ENCODE measurements at places on chromosomes 3 and 15. TPM values are rescaled to one million over a fixed set of nuclear protein-coding genes. Genes with fewer than 3 reads are reported as not detected.

DNA sequence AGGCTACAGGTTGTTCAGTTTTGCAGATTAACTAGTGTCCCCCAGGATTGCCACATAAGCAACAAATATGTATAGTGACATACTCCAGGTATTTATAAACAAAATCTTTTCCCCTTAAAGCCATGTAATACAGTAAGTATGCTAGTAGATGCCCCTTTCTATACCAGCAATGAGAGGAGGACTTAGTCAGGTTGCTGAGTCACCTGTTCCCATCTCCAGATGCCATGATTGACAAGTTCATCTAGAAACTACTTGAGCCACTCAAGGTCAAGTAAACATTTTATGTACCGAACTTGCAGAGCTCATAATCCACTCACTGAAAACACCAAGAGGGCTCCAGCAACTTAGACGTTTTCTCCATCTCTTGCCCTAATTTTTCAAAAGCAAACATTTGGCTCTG lies 18.2 kb downstream of the SLC9A9 start:
- no peak for DNase-seq

DNA sequence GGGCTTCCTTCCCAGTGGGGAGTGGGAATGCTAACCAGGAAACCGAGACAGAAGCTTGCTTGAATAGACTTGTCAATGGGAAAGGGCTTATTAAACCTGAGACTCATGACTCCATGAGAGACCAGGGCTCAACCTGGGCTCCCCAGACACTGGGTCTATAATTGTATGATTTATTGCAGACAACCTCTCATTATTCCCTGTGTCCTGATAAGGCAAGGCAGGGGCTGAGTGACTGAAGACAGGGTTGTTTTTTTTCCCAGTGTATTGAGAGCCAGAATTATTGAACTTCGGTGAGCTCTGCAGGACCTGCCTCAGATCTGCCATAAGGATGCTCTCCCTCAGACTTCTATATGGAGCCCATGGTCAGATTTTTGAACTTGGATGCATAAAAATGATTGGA lies 79.5 kb upstream of the KLHL25 start:
- DNase-seq, result no peak

GRCh38 chr15:92915766-92916435 lies 15.8 kb downstream of the CHD2 start:
- DNase-seq, result no peak

DNA sequence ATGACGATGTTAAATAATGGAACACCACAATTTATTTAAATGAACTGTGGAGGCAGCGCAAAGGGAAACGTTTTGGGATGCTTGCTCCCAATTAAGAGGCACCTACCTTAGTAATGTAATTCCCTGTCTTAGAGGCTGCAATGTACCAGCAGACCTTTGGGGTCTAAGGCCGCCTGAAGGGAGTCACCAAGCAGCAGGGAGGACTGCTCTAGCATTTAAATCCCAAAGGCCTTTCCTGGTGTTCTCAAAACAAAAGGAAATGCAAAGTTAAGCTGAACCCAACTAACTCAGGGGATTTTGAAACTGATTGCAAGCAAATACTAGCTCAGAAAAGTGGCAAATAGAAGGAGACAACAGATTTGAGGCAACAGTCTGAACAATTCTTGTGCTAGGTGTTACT lies 510.8 kb downstream of the GABRG3 start:
- no peak for DNase-seq

DNA sequence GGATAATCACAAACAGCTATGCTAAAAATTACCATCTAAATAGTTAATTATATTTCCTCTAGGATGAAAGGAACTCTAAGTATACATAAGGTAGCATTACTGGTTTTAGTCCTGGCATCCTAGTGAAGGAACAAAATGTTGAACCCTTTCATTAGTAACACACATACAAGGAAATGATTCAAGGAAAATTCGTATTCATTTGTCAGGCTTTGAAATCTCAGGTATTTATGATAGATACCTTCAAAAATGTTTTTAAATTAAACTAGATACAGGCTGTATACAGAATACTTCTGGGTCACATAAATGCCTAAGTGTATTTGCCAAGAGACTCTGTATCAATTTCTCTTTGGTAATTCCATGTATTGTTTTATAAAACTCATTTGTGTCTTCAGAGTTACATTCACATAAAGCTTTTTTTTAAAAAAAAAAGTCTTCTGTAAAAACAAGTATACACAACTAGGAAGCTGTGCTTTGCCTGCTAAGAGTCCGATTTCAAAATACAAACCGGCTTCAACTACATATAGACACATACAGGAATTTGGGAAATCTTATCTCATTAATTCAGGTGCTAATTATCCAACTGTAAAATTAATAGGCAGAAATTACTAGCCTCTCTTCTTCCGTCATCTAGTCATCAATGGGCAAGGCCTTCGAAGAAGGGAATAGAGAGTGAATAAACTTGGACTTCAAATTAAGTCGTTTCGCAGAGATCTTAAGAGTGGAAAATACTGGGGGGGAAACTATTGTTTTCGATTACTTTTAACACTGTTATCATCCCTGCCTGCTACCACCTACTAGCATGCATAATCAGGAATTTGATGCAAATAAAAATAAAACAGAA lies 1.3 kb downstream of the SECISBP2L start:
- no peak for DNase-seq

DNA sequence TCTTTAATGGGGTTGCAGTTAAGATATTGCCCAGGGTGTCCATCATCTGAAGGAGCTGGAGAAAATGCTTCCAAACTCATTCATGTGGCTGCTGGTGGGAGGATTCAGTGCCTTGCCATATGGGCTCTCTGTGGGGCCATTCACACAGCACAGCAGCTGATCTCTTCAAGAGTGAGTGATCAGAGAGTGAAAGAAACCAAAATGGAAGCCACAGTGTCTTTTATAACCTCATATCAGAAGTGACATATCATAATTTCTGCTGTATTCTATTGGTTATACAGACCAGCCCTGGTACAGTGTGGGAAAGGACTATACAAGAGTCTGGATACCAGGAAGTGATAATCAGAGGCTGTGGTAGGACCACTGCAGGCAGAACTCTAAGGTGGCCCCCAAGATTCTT lies 33.6 kb downstream of the HHLA2 start:
- DNase-seq, result no peak

- DNase-seq, result no peak
Measured at GRCh38 chr15:38024293-38025091, 90.1 kb downstream of the TMCO5A start.

GRCh38 chr15:68158046-68158628 lies 47.0 kb downstream of the CALML4 start:
- peak; percentile 42 for DNase-seq

DNA sequence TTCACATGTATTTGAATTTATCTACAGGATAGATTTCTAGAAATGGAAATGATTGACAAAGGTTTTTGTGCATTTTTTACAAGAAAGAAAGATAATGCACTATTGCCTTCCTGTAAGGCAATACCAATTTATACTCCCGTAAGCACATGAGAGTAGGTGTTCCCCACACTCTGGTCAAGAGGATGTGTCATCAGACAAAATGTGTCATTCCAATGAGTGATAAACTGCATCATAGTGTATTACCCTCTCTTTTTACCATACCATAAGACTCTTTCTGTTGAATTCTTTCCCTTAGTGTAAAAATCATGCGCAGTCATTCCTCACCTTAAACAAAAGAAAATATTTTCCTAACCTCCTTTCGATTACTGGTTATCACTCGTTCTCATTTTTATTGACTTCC lies 251.0 kb downstream of the ROBO1 start:
- no peak for DNase-seq

GRCh38 chr3:156151824-156152428 lies 31.5 kb downstream of the KCNAB1 start:
- DNase-seq, result peak; percentile 85

- DNase-seq, result no peak
Measured at GRCh38 chr15:47364230-47365141, 352.8 kb upstream of the SEMA6D start.

The TIMP4 gene
- total RNA-seq, result 1.1 TPM

The EHHADH gene
- 3.8 TPM for total RNA-seq

The BUB1B gene
- total RNA-seq, result 26.4 TPM

The ISL2 gene
- total RNA-seq, result 6.6 TPM

The C2CD4B gene
- total RNA-seq, result 20.2 TPM

The TMEM207 gene
- total RNA-seq, result not detected
